ENCODE measurements at places on chromosomes 6 and 20.

DNA sequence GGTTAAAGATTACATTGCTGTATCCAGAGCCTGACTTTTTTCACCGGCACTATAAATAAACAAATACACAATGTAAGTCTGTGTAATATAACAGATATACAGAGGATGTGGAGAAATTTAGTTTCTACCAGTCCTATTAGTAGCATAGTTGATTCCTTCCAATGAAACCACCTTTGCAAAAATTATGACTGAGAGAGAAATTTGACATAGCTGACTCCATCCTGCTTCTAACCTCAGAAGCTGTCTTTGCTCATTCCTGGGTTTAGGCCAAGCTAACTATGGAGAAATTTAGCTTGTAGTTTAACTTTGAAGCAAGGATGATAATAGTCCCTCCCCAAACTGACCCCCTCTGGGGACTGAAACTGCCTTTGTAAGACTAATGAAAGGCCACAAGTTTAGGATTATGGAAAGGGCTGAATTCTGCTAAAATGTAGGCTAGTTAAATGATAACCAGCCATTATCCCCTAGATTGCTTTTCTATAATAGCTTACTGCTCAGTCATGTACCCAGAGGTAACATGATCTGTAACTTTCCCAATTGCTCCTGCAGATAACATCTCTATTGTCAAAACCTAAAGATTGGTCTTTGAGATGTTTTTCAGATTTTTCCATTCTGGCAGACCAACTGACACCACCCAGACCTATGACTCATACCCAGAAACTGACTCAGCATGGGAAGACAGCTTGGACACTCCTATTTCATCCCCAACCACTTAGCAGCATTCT lies 172.8 kb upstream of the ARG1 start:
- DNase-seq = peak; percentile 76

GRCh38 chr20:46235077-46235476 lies 73.2 kb downstream of the CDH22 start:
- DNase-seq = no peak

DNA sequence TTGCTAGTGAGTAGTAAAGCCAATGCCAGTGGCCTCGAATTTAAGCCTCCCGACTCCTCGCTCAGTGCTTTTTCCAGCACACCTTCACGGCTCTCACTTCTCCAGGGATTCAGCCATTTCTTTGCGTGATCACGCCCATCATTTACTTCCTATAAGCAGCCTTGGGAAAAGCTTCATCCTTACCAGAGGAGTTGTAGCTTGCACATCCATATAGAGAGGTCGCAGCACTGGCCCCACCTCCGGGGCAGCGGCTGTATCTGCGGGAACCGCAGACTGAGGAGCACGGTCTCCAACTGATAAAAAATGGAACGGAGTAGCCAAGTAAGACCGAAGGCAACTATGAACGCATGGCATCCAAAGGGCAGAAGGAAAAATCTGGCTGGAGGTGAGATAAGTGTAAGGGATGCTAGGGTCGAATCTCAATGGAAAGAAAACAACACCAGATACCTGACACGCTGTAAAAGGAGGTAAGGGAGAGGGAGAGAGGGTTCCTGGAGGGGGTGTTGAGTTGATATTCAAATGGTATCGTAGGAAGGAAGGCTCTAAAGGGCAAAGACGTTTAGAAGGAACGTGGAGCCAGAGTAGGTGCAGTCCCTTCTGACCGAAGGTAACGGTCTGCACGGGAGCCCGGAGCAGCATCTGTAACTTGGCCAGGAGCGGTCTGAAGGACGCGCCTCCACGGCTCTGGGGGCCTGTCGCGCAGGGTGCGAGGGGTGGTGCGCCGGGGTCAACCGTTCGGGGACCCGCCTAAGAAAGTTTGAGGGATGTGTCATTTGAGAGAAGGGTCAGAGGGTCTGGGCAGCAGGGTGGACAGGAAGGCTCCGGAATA lies 640 bp downstream of the NFS1 start:
- no peak for DNase-seq

DNA sequence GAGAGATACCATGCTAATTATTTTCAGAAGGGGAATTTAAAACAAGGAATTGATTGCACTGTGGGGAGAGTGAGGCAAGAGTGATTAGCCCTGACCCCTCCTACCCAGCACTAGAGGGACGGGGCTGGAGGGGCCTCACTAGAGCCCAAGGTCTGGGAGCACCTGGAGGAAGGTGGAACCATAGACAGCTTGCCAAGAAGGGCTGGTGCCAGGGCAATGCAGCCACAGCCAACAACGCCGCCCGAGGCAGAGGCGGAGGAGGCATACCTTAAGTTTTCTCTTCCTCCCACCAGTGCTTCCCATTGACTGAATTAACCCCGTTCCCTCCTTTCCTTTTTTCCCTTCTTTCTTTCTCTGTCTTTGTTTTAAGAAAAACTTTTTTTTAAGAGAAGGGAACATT lies 40.0 kb downstream of the IYD start:
- no peak for DNase-seq

DNA sequence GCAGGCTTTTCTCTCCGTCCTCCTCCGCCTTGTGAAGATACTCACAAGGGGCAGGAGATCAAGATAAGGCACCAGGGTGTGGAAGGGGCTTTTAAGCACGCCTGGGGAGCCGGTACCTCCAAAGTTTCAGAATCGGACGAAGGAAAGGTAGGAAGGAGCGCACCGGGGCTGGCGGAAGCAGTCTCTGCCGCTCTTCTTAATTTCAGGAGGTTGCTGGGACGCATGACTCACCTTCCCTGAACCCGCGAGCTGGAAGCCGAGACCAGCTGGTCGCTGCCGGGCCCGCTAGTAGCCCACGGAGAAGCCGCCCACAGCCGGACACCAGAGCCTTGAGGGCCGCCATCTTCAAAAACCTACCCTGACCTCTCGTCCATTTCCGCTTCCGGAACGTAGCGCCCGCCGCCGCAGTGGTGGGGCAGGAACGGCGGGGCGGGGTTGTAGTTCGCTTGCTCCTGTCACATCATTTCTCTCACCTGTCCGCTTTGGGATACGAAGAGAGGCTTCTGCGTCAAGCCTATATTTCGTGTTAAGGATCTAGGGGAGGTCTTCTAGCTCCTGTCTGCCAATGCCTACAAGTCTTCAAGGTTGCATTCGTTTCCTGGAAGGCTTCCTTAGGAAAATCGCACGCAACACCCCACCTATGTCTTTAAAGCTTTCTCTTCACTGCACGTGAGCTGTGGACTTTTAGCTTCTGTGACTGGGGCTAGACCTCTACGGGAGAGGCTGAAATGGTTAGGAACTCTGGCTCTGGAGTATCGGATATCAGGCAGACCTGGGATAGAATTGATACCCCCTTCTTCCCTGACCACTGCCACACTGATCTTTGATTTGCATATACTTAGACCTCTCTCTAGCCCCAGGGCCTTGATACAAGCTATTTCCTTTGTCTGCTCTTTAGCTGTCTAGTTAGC lies at the start of gene MRPS18A:
Gene MRPS18A, minus strand, starts transcription at position 355 of the 911 bp plus-strand sequence. Its CDS starts 12 bp downstream, at position 343.
- no peak for DNase-seq

DNA sequence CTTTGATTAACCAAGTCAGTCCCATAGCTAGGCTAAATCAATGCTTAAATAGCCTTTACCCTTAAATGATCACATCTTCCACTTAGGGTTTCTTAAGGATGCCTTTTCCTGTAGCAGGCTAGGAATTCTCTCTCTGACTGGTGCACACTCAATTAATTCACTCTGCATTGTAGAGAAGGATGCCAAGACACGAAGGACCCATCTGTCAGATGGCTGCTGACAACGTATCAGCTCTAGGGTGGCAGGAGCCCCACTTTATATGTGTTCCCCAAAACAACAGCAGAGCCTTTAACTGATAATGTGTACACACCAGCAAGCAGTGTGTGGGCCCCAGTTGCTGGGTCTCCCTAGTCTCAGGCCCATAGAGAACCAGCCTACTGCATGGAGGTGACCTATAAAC lies 13.3 kb downstream of the GNAS start:
- no peak for DNase-seq

DNA sequence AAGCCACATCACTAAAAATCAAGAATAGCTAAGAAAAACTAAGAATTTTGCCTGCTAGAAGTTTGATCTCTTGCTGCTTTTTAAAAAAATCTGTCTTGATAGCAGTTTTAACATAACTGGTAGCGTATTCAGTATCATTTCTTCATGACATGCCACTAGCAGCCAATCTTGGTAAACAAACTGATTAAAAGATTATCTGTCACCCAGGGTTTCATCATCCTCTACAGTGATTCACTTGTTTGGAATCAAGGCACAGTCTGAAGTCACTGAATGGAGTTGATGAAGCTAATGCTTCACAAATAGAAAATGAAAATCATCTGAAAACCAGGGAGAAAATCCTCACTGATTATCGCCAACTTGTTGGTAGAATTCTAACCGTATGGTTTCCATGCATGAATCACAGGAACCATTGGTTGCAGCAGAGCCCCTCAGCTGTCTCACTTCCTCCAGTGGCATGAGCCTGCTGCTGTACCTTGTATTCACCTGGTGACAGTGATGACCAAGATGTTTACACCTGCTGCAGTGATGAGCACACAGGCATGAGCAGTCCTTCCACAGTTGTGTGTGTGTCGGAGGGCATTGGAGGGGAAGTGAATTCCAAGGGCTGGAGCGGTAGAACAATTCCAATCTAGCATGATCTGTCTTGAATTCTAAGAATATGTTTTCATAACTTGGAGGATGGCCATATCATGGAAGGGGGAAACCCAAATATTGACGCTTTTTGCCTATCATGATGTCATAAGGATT lies 275.0 kb downstream of the KHDC1L start:
- peak; percentile 75 for DNase-seq

GRCh38 chr6:111626441-111626840 lies 20.8 kb upstream of the TRAF3IP2 start:
- no peak for DNase-seq

DNA sequence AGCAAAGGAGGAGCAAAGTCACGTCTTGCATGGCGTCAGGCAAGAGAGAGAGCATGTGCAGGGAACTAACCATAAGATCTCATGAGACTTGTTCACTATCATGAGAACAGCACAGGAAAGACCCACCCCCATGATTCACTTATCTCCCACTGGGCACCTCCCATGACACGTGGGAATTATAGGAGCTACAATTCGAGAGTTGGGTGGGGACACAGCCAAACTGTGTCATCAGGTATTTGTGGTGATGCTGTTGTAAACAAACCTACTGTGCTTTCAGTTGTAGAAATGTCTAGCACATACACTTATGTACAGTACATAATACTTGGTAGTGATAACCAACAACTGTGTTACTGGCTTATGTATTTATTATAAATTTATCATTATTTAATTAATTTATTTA lies 128.3 kb downstream of the UTRN start:
- DNase-seq = no peak

DNA sequence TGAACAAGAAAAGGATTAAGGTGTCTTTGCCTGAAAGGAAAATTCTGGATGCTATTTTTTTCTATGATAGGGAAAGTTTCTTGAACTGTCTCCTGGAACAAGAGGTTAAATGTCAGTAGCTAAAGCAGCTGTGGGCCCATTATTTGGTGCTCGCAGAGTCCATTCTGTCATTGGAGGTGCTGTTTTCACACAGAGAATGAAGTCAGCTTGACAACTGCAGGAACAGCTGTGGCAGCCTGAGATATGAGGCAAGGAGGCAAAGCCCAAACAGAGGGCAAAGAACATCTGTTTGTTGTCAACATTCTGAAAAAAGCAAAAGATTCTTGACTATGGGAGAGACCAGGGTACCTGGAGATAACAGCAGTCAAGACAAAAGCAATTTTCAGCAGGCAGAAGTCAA lies 548.2 kb downstream of the KIF16B start:
- DNase-seq = no peak

- no peak for DNase-seq
Measured at GRCh38 chr6:32837651-32838113, 857 bp downstream of the TAP2 start.

DNA sequence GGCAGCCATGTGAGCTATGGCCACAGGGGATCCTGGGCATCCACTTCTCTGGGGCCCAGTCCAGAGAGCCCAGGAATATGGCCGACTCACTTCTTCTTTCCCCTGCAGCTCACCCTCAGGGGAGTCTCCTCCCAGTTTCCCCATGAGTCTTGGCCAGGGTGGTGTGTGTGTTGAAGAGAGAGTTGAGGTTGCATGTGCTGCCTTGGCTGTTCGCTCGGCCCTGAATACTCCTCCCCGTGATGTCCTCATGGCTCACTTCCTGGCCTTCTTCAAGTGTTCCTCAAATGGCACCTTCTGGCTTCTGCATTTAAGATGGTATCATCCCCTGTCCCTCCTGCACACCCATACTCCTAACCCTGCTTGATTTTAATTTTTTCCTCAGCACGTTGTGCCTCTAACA lies 3.2 kb upstream of the TREML1 start:
- no peak for DNase-seq

DNA sequence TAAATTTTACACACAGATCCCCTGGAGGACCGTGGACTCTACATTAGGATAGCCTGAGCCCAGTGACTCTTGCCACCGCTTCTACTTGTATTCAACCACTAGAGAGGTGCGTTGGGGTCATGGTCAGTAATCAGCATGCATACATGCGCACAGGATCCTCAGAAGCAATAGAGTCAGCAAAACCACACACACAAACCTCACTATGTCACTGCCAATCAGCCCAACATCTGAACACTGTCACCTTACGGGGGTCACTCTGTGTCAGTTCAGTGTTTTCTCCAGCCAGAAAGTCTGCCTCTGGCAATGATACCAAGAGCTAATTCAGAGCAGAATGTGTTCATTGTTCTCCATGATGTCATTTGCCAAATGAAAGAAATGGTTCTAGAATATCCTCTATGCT lies 225.3 kb downstream of the KHDC1L start:
- no peak for DNase-seq

- no peak for DNase-seq
Measured at GRCh38 chr6:135505648-135506047, 8.1 kb upstream of the AHI1 start.

GRCh38 chr6:46059608-46060007 lies 43.9 kb upstream of the CLIC5 start:
- DNase-seq = no peak

DNA sequence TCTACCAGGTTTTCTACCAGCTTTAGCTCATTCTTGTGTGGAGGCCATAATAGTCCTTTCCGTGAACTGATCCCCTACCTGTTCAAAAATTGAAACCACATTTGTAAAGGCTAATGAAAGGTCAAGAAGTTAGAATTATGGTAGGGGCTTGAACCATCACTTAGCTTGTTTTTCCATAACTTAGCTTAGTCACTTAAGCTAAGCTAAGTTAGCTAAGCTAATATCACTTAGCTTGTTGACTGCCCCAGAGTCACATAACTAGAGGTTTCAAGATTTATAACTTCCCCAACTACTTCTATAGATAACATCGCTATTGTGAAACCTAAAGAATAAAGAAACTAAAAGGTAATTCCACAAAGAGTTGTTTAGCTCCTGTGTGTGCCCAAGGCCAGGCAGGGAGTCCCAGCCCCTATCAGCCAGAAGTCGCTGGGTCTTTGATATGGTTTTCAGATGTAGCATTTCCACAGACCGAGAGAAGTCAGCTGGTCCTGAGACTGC lies 131.8 kb downstream of the VEGFA start:
- DNase-seq = no peak

Data from fibroblast of skin of left quadriceps (primary cell).